Panc1 (cell line): ENCODE measurements at places on chromosomes 7 and 10.

GRCh38 chr10:132243626-132244025, 56.9 kb downstream of the DPYSL4 start:
- DNase-seq, result no peak

GRCh38 chr7:15686957-15687545, 568 bp upstream of the MEOX2 start:
- no peak for DNase-seq

GRCh38 chr10:79404690-79405131, 40.7 kb downstream of the ZCCHC24 start:
- no peak for DNase-seq

- DNase-seq, result no peak
Measured at GRCh38 chr7:29239638-29240037, 45.1 kb downstream of the CHN2 start.

DNA sequence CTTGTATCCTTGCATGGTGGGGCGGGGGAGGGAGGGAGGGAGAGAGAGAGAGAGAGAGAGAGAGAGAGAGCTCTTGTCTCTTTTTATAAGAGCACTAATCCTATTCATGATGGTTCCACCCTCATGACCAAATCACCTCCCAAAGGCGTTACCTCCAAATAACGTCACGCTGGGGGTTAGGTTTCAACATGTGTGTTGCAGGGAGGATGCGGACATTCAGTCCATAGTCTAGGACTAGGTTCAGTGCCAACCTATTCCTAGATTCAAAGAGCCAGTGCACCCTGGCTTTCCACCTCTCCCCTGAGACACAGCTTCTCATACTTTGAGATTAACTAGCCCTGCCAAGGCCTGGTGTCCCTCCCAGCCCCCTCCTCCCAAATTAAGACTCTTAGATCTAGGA, 123.0 kb downstream of the GRK5 start:
- no peak for DNase-seq

- DNase-seq, result no peak
Measured at GRCh38 chr10:44787480-44788075, 123.6 kb upstream of the TMEM72 start.

DNA sequence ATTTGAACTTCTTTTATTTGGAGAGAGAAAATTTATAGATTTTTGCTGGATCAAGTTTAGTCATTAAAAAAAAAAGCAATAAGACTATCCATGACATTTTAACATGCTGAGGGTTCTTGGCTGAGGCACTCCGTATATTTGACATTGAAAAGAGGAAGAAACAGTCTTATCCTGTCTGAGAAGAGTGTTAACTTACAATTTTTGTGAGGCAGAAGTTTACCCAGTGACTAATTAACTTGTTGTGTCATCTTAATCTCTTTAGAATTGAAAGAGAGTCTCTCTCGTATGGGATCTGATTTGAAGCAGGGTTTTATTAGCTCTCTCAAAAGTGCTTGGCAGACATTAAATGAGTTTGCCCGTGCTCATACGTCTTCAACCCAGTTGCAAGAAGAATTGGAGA, 39.3 kb downstream of the SEC23IP start:
- DNase-seq, result no peak

GRCh38 chr10:78759456-78760120, 309.2 kb upstream of the ZMIZ1 start:
- DNase-seq, result no peak

- DNase-seq, result no peak
Measured at GRCh38 chr7:13457790-13458189, 531.7 kb downstream of the ETV1 start.
